ENCODE measurements at places on chromosomes 13 and 19.
A peak's percentile ranks its signal among the peaks of the same experiment; 100 is the strongest.

GRCh38 chr19:51002089-51002532 is 707 bp upstream of the KLK8 start:
- no peak for DNase-seq

DNA sequence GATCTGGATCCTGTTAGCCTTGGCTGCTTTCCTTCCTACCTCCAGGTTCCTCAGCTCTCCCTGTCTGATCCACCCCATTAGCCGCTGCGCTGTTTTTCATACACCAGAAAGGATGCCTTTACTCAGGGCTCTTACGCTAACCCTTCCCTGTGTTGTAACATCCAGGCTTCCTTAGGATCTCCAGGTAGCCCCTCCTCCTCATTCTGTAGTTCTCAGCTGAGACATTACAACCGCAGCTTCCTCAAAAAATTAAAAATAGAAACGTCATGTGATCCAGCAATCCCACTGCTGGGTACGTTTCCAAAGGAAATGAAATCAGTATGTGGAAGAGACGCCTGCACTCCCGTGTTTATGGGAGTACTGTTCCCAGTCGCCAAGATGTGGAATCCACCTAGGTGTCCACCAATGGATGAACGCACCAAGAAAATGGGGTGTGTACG is 18.4 kb upstream of the MYADM start:
- no peak for DNase-seq

DNA sequence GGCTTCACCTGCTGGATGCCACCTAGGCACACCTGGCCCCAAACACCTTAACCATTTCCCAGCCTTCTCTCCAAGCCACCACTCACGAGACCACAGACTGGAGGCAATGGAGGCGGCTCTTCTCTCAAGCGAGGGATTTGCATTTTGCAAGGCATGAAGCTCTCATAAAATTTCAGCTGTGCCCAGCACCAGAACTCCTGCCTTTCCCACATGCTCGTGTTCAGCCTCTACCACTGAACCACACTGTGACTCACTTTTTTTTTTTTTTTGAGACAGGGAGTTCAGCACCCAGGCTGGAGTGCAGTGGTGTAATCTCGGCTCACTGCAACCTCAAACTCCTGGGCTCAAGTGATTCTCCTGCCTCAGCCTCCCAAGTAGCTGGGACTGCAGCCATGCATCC is 10.6 kb downstream of the NANOS3 start:
- DNase-seq = no peak

- peak; percentile 79 for DNase-seq
Measured at GRCh38 chr19:55146078-55146704, 2.8 kb downstream of the TNNT1 start.

DNA sequence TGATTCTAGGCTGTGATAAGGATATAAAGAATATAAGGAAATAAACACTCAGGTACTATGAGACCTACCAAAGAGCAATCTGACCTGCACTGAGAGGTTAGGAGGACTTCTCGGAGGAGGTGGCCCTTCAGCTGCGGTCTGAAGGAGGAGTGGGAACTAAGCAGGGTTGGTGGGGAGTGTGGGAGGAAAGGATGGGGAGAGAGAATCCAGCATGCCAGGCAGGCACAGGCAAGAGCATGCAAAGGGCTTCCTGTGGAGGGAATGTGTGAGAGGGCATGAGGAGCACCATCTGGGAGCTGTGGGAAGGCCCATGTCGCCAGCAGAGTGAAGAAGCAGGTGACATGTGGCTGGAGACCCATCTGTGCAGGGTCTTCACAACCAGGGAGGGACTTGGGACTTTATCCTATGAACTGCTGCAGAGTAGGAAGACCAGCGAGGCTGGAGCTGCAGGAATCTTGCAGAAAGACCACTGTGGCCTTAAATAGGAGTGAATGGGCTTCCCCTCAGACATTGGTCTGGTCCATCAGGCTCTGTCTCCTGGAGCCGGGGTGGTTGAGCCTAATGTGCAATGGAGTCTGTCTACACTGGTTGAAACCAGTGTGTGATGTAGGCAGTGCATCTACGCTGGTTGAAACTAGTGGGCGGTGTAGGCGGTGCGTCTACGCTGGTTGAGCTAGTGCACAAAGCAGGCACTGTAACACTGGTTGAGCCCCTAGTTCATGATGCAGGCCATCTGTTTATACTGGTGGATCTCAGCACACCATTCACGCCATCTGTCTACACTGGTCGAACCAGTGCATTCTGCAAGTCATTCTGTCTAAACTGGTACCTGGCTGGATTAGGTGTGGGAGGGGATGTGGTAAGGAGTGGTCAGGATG is 6.4 kb downstream of the CHST8 start:
- DNase-seq = no peak

DNA sequence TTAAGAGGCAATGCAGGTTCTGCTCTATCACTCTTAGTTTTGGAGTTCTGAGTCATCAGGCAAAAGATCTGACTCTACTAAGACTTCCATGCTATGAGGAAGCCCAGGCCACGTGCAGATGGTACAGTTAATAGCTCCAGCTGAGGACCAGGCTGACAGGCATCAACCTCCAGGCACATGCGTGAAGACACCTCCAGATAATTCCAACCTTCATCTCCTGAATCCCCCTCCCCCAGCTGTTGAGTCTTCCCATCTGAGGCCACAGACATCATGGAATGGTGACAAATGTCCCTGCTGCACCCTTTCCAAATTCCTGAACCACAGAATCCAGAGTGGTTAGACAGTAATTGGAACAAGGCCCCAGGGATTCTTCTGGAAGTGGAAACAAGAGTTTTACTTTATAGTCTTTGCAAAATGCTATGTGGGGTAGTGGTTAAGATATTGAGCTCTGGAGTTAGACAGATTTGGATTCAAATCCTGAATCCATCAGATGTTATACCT is 183.8 kb downstream of the KLF5 start:
- DNase-seq = no peak

DNA sequence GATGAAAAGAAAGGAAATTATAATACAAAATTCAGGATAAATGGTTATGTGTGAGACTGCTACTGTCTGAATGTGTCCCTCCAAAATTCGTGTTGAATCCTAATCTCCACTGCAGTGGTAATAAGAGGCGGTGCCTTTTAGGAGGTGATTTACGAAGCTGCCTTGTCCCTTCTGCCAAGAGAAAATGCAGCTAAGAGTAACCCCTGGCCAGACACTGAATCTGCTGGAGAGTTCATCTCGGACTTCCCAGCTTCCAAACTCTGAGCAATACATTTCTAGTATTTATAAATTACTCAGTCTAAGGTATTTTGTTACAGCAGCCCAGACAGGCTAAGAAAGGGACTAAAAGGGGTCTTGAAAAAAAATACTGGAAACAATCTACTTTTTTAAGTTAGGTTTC is 152.6 kb downstream of the KLF12 start:
- DNase-seq = no peak

DNA sequence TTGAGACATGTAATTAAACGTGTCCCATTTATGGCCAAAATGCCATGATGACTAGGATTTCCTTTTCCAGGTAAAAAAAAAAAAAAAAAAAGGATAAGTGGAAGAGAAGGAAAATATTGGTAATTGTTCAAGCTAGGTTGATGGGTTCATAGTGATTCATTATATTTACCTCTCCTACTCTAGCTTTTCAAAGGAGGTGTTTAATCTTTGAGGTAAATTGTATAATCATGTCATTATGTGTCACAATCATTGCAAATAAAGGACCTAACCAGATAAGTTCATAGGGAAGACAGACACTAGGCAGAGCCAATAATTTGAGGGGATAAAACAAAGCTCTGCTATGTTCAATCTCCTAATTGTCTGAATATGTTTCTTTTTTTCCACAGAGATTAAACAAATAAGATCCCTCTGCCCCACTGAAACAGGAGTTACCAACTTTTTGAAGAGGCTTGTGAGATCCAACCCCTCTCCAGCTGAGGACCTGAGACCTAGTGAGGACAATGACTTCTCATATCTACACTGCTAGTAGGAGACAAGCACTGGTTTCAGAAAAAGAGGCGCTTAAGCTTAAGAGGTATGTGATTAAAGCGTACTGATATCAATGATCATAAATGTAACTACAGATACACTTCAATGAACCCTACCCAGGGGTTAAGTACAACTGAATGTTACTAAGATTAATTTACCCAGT is 61.4 kb downstream of the USP12 start:
- DNase-seq = no peak

DNA sequence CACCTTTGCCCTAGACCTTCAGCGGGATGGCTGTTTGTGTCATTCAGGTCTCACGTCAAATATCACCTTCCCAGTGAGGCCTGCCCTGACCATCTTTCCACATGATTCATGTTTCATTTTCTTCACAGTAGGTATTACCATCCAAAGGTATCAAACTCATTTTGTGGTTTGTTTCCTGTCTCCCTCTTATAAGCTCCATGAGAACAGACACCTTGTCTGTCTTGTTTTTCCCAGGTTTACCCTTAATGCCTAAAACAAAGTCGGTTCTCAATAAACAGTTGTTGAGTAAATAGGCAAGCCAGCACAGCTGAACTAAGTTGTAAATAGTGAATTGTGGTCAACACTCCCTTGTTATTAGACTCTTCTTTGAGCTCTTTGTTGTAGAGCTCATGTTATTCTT is 122.6 kb upstream of the GJB6 start:
- no peak for DNase-seq

DNA sequence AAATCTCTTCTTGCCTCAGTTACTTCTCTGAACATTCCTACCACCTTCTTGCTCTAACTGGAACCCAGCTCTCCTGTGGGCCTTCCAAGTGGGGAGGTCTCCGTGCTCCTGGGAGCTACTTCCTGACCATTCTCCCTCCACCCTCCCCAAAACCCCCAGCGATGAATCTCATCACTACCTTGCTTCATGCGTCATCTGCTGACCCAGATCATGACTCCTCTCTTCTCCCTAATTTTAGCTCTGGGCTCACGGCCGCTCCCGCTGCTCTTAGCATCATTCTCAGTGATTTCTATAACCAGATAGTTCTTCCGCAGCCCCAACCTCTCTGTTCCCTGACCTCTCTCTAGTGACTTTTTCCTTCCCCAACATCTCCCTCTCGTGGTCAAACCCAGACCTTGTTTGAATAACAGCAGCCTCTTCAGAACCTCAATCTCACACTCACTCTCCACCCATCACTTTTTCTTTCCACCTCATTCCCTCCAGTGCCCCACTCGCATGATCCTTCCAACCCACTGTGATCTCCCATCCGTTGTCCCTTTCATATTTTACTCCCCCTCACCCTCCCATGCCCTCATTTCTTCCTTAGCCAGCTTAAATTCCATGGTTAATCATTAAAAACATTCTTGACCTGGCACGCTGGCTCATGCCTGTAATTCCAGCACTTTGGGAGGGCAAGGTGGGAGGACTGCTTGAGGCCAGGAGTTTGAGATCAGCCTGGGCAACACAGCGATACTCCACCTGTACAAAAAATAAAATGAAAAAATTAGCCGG is 21.8 kb downstream of the MRPS12 start:
- DNase-seq = no peak

GRCh38 chr19:40281381-40282208 is 3.5 kb downstream of the AKT2 start:
- peak; percentile 63 for DNase-seq

DNA sequence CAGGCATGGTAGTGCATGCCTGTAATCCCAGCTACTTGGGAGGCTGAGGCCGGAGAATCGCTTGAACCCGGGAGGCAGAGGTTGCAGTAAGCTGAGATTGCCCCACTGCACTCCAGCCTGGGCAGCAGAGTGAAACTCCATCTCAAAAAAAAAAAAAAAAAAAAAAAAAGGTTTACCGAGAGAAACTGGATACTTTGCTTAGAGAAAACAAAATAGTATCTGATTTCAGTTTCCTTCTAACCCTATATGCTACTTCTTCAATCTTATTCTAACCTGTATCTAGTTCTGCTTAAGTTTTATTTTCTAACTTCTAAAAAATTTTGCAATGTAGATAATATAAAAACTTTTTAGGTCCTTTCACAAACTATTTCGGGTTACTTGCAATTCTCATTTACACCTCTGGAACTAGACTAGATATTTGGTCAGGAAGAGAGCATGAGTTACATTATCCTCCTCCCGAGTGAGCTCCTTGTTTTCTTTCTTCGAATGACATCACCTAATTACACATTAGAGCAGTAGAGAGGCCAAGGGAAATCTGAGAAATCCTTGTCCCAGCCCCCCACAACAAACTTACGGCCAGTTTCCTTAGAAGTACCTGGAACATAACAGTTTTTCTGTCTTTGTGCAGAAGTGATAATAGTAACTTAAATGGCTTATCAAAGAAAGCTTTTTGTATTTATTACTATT is 128.9 kb downstream of the B3GLCT start:
- DNase-seq = no peak

DNA sequence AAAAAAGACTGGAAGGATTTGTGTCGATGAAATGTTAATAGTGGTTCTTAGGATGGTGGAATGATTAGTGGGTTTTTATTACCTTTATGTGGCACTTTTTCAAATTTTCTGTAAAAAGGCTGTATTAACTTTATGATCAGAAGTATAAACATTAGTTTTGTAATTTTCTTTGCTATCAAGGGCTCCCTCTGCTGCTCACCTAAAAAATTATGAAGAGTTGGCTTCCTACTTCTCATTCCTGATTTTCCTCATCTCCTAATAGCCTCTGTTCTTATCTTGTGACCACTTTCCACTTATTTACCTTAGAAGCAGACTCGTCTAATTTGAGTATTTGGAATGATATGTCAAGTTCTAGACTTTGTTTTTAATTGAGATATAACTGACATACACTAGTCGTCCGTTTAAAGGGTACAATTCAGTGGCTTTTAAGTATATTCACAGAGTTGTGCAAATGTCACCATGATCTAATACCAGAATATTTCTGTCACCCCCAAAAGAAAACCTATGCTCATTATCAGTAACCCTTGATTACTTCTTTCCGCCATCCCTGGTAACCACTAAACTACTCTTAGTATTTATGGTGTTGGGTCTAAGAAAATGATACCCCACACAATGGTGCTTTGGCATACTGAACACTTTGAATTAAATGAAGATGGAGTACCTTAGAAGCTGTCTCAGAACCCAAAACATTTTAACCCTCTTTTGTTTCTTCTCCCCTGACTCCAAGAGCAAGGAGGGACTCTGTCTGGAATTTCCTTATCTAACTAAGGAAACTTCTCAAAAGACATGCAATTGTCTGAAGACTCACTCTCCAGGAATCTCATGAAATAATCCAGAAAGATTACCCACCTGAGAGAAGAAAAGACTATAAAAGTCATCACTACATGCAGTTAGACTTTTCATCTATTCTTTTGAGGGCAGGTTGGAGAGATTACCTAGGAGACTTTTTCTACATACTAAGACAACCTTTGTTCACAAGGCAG is 311.3 kb downstream of the DLEU7 start:
- DNase-seq = no peak

GRCh38 chr13:102657630-102658029 is 37.2 kb downstream of the METTL21C start:
- no peak for DNase-seq

GRCh38 chr13:50011461-50011860 is 3.8 kb upstream of the KCNRG start:
- DNase-seq = no peak

GRCh38 chr19:18745012-18745735 is 45.9 kb downstream of the COMP start:
- DNase-seq = no peak

DNA sequence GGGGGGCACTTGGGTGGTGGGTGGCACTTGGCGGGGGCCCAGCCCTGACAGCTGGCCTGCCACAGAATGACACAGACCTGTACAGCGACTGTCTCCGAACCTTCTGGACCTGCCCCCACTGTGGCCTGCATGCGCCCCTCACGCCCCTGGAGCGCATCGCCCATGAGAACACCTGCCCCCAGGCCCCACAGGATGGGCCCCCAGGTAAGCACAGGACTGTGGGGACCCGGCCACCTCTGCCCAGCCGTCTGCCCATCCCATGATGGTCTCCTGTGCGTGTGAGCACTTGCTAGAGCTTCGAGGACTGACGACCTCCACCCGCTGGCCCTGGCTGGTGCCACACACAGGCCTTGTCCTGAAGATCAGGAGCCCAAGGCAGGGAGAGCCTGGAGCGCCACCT is 32.0 kb downstream of the DHX34 start:
- no peak for DNase-seq

GRCh38 chr13:107457686-107458085 is 757.6 kb downstream of the LIG4 start:
- no peak for DNase-seq

All from D721Med (cell line).